ENCODE measurements at places on chromosomes 7 and 10.

DNA sequence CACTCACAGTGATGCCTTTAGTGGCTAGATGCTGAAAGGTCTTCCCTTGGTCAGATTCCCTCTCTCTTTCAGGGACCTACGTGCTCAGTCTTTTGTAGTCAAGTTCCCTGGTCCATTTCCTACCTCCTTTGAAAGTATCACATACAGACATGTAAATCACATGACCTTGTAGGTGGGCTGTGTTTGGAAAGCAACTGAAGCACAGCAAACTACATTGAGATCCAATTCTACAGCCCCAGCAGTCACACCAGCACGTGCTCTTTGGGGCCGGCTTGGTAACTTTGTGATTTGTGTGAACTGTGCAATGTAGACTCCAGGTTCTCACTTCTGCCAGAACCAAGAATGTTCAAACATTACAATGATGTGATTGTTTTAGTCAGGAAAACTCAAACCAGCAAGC, 89.7 kb upstream of the PLPP4 start:
- no peak for DNase-seq

GRCh38 chr10:536371-536925, 153.0 kb downstream of the DIP2C start:
- no peak for DNase-seq

- DNase-seq, result no peak
Measured at GRCh38 chr7:23287612-23288011, 11.5 kb upstream of the MALSU1 start.

- no peak for DNase-seq
Measured at GRCh38 chr10:104035194-104036068, 50.2 kb downstream of the COL17A1 start.

- no peak for DNase-seq
Measured at GRCh38 chr10:129697463-129698247, 230.6 kb downstream of the MGMT start.

DNA sequence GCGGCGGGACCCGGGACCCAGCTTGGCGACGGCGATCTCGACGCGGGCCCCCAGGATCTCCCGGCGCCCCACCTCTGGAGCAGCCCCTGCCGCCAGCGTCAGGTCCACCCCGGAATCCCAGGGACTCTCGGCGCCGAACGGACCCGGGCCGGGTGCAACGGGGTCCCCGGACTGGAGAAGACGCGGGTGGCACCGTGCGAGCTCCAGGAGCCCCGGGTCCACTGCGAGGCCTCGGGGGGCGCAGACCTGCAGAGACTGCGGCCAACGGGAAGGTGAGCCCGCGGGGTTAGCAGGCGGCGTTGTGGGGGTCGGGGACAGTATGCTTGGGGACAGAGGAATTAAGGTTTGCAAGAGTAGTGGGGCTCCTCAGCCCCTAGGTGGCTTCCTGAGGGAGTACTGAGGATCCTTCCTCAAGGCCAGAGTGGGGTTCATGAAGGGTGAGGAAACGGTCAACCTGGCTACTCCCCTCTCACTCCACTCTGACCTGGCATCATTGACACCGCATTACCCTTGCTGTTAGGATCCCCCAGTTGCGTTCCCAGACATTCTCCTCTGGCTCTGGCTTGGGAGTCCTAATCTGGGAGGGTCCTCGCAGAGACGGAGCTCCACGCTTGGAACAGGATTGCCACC, 353 bp downstream of the EPHB6 start:
- DNase-seq, result no peak

DNA sequence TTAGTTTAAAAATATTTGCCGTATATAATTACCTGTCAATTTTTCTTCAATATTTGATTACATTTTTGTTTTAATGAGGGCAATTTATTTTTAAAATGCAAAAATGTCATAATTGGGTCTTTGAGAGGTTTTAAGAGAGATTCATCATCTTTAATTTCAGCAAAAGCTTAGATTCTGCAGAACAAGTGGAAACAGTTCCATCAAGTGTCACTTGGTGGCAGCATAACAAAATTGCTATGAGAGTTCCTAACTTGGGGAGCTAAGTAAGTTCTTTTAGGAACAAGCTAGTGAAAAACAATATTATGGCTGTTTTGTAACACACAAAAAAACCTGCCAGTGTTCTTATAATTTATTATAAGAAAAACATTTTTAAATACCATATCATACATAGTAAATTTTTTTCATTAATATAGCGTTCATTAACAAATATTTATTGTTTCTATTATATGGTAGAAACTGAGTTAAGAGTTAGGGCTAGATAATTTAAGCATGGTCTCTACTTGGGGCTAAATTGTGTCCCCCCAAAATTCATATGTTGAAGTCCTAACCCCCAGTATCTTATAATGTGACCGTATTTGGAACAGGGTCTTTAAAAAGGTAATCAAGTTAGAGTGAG, 155.2 kb downstream of the MAGI2 start:
- no peak for DNase-seq

- DNase-seq, result no peak
Measured at GRCh38 chr7:68706291-68706690, 892.0 kb upstream of the AUTS2 start.

- no peak for DNase-seq
Measured at GRCh38 chr7:107811934-107812333, 8.9 kb upstream of the SLC26A3 start.

DNA sequence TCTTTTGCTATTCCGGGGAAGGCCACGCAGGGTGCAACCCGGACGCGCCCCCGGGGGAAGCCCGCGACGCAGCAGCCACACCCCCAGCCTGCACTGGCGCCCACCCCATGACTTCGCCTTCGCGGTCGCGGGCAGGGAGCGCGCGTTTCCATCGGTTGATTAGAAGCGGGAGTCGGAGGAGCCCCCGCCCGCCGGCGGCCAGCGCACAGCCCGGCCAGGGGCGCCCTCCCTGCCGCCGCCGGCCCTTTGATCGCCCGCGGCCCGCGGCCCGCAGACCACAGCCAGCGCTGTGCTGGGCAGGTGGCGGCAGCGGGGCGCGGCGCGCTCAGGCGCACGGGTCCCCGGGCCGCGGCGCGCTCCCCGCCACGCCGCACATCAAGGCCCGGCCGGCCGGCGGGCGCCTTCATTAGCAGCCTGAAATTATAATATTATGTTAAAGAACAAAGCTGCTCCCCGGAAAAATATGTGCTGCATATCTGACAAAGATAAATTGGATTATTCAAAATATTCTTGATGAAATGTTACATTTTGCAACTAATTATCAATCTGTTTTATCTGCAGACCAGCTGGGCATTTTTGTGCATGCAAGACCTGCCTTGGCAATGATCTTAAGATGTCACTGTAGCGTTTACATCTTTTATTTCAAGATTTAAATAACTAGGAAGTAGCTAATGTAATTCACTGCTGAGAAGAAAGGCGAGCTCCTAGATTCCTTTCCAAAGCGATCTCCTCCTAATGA, 160.7 kb upstream of the MKI67 start:
- no peak for DNase-seq

DNA sequence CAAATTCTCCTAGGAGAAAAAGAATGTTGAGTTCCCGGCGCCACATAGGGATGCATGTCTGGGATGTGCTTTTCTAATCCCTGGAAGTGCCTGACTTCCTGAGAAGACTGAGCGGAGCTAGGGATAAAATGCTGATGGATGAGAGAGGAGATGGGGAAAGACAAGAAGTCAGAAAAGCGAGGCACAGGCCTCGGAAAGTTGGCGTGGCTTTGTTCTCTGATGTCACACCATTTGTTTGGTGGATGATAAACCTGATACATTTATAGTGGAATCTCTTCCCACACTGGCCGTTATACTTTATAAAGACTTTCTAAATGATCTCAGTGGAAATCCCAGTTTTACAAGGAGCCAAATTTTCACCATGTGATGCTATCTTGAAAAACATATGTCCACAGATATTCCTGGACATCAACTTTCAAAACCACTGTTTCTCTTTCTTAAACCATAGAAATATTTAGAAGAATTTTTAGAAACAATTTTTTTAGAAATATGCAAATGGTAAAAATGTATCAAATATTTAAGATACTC, 188.8 kb upstream of the SVIL start:
- no peak for DNase-seq

DNA sequence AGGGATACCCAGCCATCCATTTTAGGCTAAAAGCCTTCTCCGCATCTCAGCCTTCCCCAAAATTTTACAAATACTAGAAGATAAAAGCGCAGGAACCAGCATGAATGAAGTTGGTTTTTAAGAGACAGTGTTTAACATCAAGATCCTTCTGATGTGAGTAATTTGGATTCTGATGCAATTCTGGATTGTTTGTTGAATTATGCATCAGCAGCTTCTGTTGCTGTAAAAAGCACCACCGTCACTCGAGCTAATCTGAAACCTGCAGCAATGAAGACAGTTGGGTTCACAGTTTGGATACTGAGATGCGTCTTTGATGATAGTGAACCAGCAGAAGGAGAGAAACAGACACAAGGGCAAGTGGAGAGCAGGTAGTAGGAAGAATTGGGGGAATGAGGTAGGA, 179.2 kb downstream of the PLXNA4 start:
- DNase-seq, result no peak

GRCh38 chr7:112005205-112005775, 200.9 kb downstream of the DOCK4 start:
- DNase-seq, result no peak

DNA sequence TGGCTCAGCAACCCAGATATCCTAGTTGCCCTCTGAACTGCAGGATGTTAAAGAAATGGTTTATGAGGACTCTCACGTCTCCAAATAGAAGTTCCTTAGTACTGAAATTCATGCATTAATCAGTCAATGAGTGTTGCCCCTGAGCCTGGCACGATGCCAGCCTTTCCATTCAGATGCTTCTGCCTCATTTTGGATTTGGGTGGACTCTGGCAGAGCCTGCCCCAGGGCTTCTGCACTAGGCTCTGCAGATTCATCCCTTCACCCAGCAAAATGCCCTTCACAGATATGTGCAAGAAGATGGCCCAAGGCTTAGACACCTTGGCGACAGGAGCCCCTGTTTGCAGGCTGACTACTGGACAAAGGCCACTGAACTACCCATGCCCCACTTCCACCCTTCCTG, 747.8 kb downstream of the GRID1 start:
- no peak for DNase-seq

DNA sequence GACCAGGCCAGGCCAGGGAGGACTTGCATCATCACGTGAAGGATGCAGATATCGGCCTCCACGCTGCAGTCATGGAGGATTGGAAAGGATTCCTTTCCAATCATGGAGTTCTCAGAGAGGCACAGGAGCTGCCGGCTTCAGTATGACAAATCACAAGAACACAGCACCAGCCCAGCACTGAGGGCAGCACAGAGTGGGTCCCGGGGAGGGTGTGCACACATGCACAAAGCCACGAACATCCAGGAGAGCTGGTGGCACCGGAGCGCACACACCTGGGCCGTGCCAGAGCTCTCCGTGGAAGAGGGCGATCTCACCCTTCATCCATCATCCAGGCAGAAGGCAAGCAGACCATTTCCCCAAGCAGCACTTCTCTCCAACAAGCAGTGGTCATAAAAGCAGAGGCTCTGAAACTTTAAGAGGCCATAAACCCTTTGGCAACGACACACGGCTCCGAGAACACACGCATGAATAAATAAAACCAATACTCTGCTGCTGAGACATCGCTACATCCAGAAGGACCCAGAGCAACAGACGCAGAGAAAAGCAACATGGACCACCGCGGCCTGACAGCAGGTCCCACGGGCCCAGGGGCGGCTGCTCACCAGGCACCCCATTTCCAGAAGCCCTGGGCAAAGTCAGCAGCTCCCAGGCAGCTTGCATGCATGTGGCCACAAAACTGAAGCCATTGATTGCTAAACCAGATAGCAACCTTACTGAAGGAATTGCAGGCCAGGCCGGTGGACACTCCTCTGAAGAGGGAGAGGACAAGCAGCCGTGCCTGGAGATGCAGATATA, 180.8 kb downstream of the USP6NL start:
- no peak for DNase-seq

DNA sequence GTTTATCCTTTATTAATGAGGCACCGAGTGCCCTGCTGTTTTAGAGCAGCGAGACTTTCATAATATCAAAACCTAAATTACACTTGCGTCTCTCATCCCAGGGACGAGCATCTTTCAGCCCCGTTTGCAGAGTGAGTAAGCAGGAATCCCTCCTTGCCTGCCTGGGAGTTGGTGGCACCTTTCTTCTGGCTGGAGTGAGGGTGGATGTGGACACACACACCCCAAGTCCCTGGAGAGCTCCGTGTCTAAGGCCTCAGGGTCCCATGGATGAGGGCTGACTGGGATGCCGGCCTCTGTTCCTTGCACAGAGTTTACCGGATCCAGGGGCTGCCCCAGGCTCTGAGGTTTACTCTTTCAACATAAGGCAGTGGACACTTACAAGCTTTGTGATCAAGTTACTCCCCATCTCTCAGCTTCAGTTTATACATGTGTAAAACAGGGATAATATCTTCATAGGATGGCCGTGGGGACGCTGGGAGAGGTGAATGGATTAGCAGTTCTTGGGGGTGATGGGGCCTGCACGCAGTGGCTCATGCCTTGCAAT, 24.5 kb downstream of the POLL start:
- no peak for DNase-seq

DNA sequence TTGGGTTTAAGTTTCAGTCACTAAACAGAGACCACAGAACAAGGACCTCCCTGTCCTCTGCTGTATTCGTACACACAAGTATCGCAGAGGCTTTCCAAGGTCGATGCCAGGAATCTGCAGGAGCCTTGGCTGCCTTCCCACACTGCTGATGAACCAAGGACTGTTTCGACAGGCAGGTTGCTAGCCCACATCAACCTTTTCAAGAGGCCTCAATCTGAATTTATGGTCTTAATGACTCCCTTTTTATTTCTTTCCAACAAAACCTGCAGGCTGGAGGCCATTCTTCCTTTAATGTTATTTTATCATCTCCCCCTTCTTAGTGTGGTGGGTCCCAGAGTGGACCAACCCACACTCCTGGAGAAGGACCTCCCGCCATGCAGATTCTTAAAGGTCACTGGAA, 45.6 kb downstream of the JCAD start:
- no peak for DNase-seq

GRCh38 chr10:12634621-12634931, 285.2 kb downstream of the CAMK1D start:
- DNase-seq, result no peak

All from stimulated activated naive CD4-positive, alpha-beta T cell treated with Interleukin-2 at 50 U/mL for 16 hours (primary cell).